Activated naive CD4-positive, alpha-beta T cell treated with anti-CD3 and anti-CD28 coated beads, Interleukin-2, amount 50 U/mL, for 16 hours (primary cell): ENCODE measurements at places on chromosomes 11 and 22.

DNA sequence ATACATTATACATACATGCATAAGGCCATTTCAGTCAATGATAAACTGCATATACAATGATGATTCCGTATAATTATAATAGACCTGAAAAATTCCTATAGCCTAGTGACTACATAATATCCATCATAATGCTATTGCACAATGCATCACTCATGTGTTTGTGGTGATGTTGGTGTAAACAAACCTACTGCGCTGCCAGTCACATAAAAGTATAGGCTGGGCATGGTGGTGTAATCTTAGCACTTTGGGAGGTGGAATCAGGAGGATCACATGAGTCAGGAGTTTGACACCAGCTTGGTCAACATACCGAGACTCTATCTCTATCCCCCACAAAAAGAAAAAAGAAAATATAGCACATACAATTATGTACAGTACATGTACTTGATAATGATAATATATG, 163.7 kb upstream of the DDI1 start:
- no peak for DNase-seq

GRCh38 chr22:28798810-28799605, 1.4 kb downstream of the XBP1 start:
- peak; percentile 35 for DNase-seq

DNA sequence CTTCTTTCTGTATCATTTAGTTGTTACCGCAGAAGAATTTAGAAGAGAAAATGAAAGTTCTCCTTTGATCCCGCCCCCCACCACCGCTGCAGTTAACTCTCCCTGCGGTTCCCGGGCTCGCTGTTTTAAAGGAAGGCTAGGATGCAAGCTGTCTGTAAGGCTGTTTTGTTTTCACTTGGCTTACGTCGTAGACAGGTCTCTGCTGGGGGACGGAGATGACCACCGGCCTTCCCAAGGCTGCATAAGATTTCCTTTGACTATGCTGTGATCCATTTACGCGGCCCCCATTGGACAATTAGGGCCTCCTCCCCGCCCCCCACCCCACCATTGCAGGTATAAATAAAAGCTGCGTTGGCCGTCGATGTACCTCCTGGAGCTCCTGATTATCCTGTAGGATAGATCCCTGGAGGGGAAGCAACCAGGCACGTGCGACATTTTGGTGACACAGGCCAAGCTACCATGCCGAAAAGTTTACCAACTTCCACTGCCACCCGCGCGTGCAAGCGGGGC, 1.4 kb upstream of the CPT1A start:
- DNase-seq, result peak; percentile 60

DNA sequence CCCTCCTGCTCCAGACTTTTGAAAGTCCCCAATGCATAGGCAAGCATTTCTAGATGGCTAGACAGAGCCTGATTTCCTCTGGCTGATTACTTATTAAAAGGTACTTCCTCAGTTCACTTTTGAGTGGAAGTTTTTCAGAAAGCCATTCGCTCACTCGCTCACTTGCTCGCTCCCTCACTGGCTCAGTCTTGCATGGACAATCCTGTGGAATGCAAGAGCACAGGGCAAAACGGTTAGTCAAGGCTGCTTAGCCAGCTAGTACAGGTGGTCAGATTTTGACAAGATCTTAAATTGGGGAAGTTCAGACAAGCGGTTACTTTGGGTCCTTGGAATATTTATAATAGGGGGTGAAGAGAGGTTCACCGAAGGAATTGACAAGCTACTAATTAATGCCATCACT, 101.0 kb downstream of the ARL14EP start:
- DNase-seq, result no peak

DNA sequence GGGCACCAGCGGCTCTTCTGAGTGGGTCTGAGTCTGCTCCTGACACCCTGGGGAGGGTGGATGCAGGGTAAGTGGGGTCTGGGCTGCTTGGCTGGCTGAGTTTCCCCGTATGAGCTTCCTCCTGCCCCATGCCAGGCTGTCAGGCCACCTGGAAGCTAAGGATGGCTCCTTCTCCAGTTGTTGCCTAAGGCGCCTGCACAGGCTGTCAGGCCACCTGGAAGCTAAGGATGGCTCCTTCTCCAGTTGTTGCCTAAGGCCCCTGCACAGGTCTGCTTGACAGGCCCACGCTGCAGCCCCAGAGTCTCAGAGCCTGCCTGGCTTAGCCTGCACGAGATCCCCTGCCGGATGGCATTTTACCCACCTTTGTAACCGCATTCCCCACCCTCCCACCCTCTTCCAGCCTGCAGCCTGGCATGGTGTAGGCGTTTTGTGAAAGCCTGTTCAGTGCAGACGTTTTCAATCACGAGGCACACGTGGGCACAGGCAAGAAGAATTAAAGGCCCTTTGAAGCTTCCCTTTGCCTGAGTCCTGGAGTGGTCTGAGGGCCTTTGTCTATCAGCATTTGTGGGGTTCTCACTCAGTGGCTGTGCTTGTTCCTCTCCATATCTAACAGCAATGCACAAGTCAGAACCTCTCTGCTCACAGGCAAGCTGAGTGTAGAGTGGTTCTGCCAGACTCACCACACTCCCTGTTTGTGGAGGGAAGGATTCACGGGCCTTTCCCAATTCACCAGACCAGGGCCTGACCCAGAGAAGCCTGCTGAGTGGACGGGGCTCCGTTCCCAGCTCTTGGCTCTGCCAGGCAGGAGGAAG, 40.2 kb upstream of the B3GAT1 start:
- no peak for DNase-seq

GRCh38 chr11:41716862-41717261, 257.4 kb upstream of the LRRC4C start:
- no peak for DNase-seq

- DNase-seq, result no peak
These were observed 19.4 kb downstream of the APLP2 start for GRCh38 chr11:130088919-130089673.

GRCh38 chr11:15113381-15113780, 1.3 kb upstream of the INSC start:
- no peak for DNase-seq

- no peak for DNase-seq
These were observed 57.9 kb downstream of the NECTIN1 start for GRCh38 chr11:119671051-119671450.

DNA sequence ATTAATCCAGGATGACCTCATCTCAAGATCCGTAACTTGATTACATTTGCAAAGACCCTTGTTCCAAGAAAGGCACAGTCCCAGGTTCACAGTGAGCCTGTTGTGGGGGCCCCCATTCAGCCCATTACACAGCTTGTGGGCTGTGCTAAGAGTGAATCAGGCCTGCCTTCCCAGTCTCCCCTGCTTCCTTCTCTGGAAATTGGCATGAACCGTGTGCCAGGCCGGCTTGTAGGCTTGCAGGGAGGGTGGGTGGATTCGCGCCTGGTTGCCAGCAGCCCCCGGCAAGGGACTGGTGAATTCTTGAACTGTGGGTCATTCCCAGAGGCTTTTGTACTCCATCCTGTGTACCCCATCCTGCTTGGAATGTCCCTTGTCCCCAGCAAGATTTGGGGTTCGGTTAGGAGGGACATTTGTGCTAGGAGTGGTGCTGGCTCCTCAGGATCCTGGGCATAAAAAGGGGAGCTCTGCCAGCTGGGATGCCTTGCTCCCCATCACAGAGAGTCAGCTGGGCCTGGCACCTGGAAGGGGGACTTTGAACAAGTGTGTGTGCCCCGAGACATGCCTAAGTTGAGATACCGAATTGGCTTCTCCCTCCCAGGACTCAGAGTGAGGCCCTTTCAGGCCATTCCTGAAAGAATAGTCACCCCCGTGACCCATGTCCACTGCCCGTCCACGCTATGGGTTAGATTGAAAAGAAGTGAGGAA, 818.2 kb downstream of the BRD1 start:
- no peak for DNase-seq

DNA sequence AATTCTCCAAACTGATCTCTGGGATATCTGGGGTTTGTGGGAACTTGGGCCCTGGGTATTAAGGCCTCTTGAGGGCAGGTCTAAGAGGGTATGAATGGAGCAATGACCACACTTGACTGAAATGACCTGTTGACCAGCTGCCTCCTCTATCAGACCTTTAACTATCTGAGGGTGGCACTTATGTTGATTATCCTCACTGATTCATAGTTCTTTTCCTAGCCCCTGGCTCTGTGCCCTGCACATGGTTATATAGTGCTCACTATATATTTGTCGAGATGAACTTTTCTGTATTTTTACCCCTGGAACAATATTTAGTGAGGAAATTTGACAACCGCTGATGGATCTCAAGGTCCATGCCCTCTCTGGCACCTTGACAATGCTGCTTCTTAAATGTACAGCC, 305.5 kb upstream of the PLET1 start:
- DNase-seq, result no peak

- DNase-seq, result no peak
These were observed 56.1 kb downstream of the RBFOX2 start for GRCh38 chr22:35972559-35972958.

DNA sequence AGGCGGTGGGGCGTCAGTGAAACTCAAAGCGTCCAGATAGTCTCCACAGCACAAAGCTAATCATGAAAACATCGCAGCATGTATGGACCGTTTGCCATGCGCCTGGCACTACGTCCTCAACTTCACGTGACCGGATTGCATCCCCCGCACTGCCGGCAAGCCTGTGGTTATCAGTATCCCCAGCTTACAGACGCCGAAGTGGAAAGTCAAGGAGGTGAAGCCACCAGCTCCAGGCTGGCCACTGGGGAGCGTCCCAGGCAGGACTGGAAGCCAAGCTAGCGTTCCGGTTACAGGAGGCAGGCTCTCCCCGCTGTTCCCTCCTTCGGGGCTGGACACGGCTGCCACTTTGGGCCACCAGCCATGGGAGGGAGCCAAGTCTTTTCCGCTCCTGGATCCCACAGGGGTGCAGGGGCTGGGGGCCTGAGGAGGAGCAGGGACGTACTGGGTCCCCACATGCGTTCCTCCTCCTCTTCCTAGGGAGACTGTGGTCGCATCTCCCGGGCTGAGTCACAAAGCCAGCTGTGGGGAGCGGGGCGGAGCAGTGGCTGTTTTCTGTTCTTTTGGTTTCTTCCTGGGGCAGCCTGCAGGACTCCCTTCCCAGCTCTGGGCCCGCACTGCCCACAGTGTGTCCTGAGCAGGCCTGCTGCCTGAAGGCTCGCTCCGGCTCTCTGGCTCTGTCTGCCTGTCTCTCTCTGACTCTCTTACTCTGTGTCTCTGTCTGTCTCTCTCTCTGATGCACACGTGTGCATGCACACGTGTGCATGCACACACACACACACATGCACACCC, 4.3 kb upstream of the OSBPL5 start:
- DNase-seq, result peak; percentile 18
